Cardiac muscle cell (in vitro differentiated cells and primary cell): ENCODE measurements at places on chromosomes 6 and 20. TPM values are rescaled to one million over a fixed set of nuclear protein-coding genes. Genes with fewer than 3 reads are reported as not detected.

DNA sequence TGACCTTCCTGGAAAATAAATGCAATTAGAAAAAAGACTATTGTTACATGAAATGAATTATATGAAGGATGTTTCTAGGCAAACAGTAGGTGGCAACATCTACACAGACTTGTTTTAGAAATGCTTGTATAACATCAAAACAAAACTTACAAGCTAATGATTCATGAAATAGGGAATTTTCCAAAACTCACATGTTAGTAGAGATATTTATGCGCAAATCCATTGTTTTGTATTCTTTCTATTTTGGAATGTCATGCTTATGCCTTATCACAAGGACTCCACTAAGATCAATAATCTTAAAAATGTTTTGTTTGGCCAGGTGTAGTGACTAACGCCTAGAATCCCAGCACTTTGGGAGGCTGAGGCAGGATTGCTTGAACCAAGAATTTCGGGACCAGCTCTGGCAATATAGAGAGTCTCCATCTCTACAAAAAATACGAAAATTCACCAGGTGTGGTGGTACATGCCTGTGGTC, 32.3 kb upstream of the LGSN start:
- no peak for DNase-seq
- H3K36me3 ChIP-seq = no peaks in the 10 kb centered on the region
- no peaks in the 10 kb centered on the region for H3K27me3 ChIP-seq

DNA sequence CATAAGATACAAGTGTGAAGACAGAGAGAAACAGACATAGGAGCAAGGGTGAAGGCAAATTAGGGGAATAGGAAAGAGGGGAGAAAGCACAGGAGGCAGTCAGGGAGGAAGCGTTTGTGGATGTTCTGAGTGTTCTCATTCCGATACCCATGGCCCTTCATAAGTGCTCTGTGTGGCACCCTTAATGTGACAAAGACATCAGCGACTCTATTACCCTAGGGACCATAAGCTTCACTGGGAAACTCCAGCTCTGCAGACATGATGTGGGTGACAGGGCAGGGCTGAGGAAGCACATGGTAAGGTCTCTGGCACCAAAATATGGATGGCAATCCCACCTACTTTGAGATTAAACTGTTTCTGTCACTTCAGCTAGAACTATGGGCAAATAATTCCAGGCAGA, 33.0 kb downstream of the F13A1 start:
- H3K4me3 ChIP-seq = no peak overlapping the region
- no peaks in the 10 kb centered on the region for H3K4me1 ChIP-seq
- no peak for DNase-seq
- no peaks in the 10 kb centered on the region for H3K27me3 ChIP-seq

- DNase-seq = no peak
- no peaks in the 10 kb centered on the region for H3K4me1 ChIP-seq
- H3K4me3 ChIP-seq = no peak overlapping the region
- no peaks in the 10 kb centered on the region for H3K36me3 ChIP-seq
- H3K27ac ChIP-seq = no peak overlapping the region
- no peaks in the 10 kb centered on the region for H3K27me3 ChIP-seq
Measured at GRCh38 chr20:55953201-55953600, 52.1 kb downstream of the CBLN4 start.

Gene CTCFL
- total RNA-seq = 0.09 TPM in 1 of 2 replicates, not detected in the other

Gene ARFGEF3
- 1.1 TPM in 2 replicates for total RNA-seq
